ENCODE measurements at places on chromosomes 16 and 17.

- ATAC-seq: no peak
Observed at GRCh38 chr16:4011940-4012629, 104.2 kb downstream of the ADCY9 start.

DNA sequence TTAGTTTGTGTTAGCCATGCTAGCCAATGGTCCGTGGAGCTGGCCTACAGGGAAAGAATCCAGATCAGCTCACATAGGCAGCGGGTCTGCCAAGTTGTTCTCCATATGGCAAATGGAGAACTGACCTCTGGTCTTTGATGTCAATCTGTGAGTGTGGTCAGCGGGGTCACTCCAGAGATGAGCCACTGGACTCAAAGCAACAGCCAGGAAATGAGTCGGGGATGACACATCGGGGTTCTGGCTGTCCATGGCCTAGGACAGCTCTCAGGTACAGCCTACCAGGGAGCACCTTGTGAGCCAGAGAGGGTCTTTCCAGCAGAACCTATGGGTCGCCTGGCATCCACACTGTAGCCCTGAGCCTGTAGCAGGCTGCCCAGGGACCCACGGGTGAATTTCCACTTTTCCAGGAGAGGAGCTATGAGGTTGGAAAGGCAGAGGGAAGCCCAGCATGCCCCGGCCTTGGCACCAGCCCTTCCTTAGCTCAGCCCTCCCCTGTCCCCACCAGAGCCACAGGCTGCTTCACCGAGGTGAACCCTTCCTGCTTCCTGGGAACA lies 203.0 kb upstream of the TNRC6C start:
- ATAC-seq: no peak

DNA sequence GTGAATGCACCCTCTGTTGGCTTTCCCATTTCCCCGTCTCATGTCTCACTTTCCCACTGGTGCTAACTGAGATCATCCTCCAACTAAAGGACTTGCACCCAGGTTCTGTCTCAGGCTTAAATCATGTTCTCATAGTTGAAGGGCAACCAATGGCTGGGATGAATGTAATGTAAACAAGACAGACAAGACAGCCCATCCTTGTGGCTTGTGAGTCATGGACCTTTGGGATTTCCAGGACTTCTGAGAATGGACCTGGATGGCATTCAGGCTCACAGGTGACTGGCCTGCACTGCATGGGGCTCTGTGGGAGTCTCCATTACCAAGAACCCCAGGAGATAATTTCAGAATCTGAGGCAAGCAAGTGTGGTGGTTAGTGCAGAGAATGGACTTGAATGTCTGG lies 347.5 kb downstream of the HAPSTR1 start:
- no peak for ATAC-seq

GRCh38 chr17:50687200-50688066 lies 20.3 kb downstream of the ANKRD40 start:
- no peak for ATAC-seq

GRCh38 chr17:77441940-77442339 lies 301.2 kb downstream of the SEC14L1 start:
- no peak for ATAC-seq

GRCh38 chr16:15576960-15577958 lies 65.7 kb downstream of the MARF1 start:
- ATAC-seq: no peak

- peak; percentile 35 for ATAC-seq
Observed at GRCh38 chr17:9402590-9403199, 172.9 kb downstream of the STX8 start.

- ATAC-seq: no peak
Observed at GRCh38 chr16:2988590-2989099, 8.4 kb upstream of the PKMYT1 start.

DNA sequence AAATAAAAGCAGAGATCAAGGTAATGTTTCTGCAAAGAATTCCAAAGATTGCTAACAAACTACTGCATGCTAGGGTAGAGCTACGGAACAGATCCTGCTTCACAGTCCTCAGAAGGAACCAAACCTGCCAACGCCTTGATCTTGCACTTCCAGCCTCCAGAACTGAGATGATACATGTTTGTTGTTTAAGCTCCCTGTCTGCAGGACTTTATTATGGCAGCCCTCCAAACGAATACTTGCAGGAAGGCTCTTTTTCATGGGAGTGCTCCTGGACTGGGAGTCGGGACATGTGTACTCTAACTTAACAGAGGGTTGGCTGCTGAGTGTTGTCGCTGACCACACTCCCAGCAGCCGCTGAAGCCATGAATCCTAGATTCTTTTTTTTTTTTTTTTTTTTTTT lies 808.8 kb upstream of the EEF2KMT start:
- no peak for ATAC-seq

DNA sequence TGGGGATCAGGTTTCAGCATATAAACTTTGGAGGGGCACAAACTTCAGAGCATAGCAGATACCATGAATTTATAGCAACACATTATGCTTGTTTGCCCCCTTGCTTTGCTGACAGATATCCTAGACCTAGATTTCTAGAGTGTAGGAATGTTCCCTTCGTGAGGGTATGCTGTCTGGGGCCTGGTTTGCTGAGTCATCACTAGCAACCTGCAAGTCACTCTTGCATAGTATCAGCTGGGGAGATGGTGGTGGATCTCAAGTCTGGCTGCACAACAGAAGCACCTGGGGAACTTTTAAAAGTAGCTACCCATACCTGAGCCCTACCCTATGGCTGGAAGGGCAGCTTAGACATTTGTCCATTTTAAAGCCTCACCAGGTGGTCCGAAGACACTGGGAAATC lies 22.3 kb upstream of the HSBP1 start:
- ATAC-seq: no peak

- peak; percentile 87 for ATAC-seq
Observed at GRCh38 chr17:59257101-59257500, 36.8 kb downstream of the GDPD1 start.

GRCh38 chr17:49225554-49226236 lies 4.9 kb downstream of the PHOSPHO1 start:
- no peak for ATAC-seq

DNA sequence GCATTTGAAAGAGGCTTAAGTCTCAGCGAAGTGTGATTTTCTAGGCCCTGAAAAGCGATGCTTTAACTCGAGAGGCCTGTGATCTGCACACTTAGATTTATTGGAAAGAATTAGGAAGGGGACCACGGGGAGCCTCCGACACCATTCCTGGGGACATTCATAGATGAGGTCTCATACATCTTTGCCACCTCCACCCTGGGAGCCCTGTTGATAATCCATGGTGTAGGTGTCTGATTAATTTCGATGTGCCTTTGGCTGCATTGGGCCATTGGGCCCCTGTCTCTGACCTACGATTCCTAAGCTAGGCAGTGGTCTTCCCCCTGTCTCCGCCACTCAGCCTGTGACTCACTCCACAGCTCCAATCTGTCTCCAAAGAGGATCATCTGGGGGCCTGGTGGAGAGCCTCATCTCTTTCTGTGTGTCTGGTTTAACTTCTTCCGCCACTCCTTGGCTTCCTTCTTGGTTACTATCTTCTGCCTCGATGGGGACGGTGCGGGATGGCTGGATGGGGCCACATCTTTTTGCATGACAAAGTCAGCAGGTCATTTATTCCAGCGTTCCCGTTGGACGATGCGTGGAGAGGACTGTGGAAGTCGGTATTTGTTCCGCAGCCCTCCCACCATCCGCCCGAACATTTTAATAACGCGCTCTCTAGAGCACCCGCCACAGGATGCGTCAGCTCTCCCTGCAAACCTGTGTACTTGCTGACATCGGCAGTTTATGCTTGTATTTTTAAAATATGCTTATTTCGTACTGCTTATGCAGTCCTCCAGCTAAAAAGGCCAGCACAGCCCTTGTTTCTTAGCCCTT lies 109.3 kb downstream of the IRX3 start:
- ATAC-seq: no peak

- ATAC-seq: peak; percentile 99
Observed at GRCh38 chr16:24430954-24431760, 108.2 kb upstream of the RBBP6 start.

DNA sequence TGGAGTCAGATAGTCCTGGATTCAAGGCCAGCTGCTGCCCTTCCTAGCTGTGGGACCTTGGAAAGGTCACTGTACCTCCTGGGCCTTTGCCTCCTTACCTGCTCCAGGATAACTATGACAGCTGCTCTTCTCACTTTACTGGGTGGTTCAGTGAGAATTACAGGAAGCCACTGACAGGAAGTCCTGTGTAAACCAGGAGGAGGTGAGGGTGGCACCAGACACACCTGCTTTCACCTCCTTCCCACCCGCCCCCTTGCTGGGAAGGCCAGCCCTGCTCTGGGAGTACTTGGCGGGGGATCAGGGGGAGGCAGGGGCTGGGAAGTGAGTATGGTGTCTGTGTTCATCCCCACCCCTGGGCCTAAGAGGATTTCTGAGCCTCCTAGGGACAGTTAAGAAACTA lies 42.6 kb downstream of the CPNE2 start:
- no peak for ATAC-seq

- peak; percentile 1 for ATAC-seq
Observed at GRCh38 chr16:20899477-20900298, 470 bp downstream of the DCUN1D3 start.

GRCh38 chr17:59756236-59756818 lies 48.9 kb downstream of the VMP1 start:
- no peak for ATAC-seq

DNA sequence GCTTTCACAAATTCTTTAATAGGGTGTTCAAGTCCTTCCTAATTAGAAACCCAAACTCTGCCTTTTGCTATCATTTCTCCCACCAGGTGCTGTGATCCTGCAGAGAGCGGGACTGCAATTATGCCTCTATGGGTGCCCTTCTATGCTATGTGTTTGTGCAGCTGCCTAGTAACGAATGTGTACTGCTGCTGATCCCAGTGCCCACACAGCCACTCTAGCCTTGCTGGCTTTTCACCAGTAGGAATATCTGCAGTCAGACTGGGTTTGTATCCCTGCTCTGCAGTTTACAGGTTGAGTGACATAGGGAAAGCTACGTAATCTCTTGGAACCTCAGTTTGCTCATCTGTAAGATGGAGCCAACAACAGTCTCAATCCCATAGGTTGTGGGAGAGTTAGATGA lies 179.6 kb upstream of the IRX3 start:
- ATAC-seq: no peak

GRCh38 chr16:55436587-55436986 lies 42.4 kb upstream of the MMP2 start:
- ATAC-seq: no peak

DNA sequence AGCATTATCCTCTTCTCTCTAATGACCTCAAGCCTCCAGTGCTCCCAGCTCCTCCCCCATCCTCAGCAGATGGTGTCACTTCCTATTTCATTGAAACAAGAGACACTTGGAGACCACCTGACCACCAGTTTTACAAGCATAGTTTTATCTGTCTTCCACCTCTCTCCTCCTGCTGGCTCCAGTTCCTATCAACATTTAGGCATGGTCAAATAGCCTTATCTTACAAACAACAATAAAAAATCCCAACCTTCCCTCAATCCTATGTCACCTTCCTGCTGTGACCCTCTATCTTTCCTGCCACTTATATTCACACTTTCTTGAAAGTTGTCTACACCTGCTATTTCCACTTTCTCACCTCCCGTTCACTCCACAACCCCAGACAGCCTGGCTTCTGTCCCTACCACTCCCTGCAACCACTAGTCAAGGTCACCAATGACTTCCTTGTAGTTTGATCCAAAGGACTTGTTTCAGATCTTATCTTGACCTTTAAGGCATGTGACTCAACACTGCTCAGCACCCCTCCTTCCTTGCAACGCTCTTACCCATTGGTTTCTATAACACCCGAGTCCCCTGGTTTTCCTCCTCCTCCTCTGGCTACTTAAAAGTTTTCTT lies 4.3 kb upstream of the NTN1 start:
- ATAC-seq: no peak

GRCh38 chr17:48589060-48589830 lies 796 bp downstream of the HOXB3 start:
- no peak for ATAC-seq

GRCh38 chr17:75301049-75301448 lies 11.8 kb upstream of the SLC25A19 start:
- no peak for ATAC-seq

GRCh38 chr17:65307961-65308316 lies 170.8 kb downstream of the RGS9 start:
- ATAC-seq: no peak

- no peak for ATAC-seq
Observed at GRCh38 chr17:37700881-37701280, 44.0 kb downstream of the HNF1B start.

GRCh38 chr17:27285516-27285915 lies 8.4 kb upstream of the WSB1 start:
- ATAC-seq: no peak

DNA sequence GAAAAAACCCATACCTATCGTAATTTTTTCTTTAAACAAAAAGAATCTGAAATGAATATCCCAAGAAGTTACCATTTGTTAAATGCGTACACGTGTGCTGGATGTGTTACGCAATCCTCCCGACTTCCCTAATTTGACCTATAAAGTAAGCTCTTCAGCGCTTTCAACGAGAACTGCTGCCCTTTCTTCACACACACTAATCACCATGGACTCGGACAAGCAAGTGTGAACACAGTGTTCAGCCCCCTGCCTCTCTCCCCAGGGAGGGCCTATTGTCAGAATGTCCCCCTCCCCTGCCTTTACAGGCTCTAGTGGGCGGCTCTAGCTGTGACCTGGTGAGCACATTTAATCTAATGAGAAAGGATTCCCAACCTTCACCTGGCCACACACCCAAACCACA lies 216.1 kb downstream of the CEP112 start:
- ATAC-seq: no peak

- no peak for ATAC-seq
Observed at GRCh38 chr16:59905131-59905530, 1171.0 kb upstream of the GOT2 start.

GRCh38 chr17:44543213-44543904 lies 13.9 kb upstream of the FZD2 start:
- ATAC-seq: peak; percentile 78

GRCh38 chr17:63960430-63960829 lies 12.3 kb downstream of the SCN4A start:
- no peak for ATAC-seq

GRCh38 chr16:4330277-4330874 lies 14.5 kb downstream of the GLIS2 start:
- peak; percentile 58 for ATAC-seq

- no peak for ATAC-seq
Observed at GRCh38 chr16:49688036-49688697, 167.7 kb downstream of the ZNF423 start.

GRCh38 chr17:70369391-70369790 lies 200.1 kb downstream of the KCNJ2 start:
- ATAC-seq: no peak

GRCh38 chr17:27323538-27324215 lies 29.8 kb downstream of the WSB1 start:
- ATAC-seq: peak; percentile 59

- ATAC-seq: no peak
Observed at GRCh38 chr17:43803758-43804157, 23.5 kb downstream of the CFAP97D1 start.

GRCh38 chr17:42623732-42624596 lies 14.5 kb downstream of the TUBG1 start:
- ATAC-seq: no peak

- peak; percentile 73 for ATAC-seq
Observed at GRCh38 chr17:79023886-79024771, at the start of gene C1QTNF1. C1QTNF1 (plus strand) TSS chr17:79024169; CDS start chr17:79043969, 19,800 bp downstream.
